ENCODE measurements at places on chromosomes 13 and 19. TPM values are rescaled to one million over a fixed set of nuclear protein-coding genes. Genes with fewer than 3 reads are reported as not detected.

The OR10H3 gene
- not detected for polyA plus RNA-seq

DNA sequence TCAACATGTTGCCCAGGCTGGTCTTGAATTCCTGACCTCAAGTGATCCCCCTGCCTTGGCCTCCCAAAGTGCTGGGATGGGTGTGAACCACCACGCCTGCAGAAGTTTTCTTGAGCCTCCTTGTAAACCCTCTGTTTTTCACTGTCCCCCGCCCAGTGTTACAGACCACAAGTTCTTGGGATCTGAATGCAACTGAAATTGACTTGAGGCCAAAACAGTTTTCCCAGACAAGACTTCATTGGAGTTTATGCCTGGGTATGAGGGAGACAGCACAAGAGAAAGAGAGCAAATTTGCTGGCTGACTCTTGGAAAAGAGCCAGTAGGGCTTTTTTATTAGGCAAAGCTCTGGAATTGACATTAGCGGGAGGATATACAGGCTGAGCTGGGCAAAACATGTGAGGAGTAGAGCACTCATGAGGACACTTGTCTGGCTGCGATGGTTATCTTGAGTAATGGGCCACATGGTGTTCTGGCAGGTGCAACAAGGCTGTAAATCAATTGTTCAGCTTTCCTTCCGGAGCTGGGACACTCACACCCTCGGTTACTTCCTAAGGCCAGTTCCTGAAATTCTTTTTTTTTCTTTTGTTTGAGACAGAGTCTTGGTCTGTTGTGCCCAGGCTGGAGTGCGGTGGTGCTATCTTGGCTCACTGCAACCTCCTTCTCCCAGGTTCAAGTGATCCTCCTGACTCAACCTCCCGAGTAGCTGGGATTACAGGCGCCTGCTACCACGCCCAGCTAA, 12.7 kb upstream of the HNRNPL start:
- H3K27me3 ChIP-seq = no peaks in the 10 kb centered on the region
- peak; percentile 47 for DNase-seq
- no peaks in the 10 kb centered on the region for H3K36me3 ChIP-seq

GRCh38 chr13:112852392-112852791, 116.6 kb upstream of the MCF2L start:
- H3K27ac ChIP-seq = no peak overlapping the region
- H3K36me3 ChIP-seq = peaks cover 41% of the 10 kb centered on the region
- no peak for DNase-seq

- H3K4me3 ChIP-seq = no peak overlapping the region
- H3K27ac ChIP-seq = no peak overlapping the region
- H3K36me3 ChIP-seq = no peaks in the 10 kb centered on the region
- no peak for DNase-seq
- H3K4me1 ChIP-seq = no peaks in the 10 kb centered on the region
- H3K27me3 ChIP-seq = no peaks in the 10 kb centered on the region
Measured at GRCh38 chr19:14401468-14402195, 17.5 kb downstream of the DDX39A start.

- no peak overlapping the region for H3K4me3 ChIP-seq
- H3K4me1 ChIP-seq = peaks cover 14% of the 10 kb centered on the region
- DNase-seq = no peak
- H3K27ac ChIP-seq = no peak overlapping the region
Measured at GRCh38 chr13:66830940-66831716, 399.0 kb downstream of the PCDH9 start.

- no peak overlapping the region for H3K4me3 ChIP-seq
- DNase-seq = no peak
- no peaks in the 10 kb centered on the region for H3K36me3 ChIP-seq
- H3K27ac ChIP-seq = no peak overlapping the region
Measured at GRCh38 chr13:95437561-95437960, 115.0 kb upstream of the CLDN10 start.

DNA sequence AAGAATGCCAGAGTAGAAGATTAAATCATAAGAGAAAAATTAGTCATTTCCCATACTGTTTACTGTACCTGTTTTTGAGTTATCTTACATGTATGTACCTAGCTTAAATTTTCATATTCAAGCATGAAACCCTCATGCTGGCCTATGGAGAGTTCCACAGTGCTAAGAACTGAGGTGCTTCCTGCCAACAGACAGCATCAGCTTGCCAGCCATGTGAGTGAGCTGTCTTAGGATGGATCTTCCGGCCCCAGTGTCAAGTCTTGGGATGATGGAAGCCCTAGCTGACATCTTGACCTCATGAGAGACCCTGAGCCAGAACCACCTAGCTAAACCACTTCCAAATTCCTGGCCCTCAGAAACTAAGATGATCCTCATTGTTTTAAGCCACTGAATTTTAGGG, 90.1 kb downstream of the SERP2 start:
- H3K4me1 ChIP-seq = peaks cover 12% of the 10 kb centered on the region
- H3K27me3 ChIP-seq = no peaks in the 10 kb centered on the region
- H3K27ac ChIP-seq = no peak overlapping the region
- no peak for DNase-seq
- no peak overlapping the region for H3K4me3 ChIP-seq
- H3K36me3 ChIP-seq = no peaks in the 10 kb centered on the region

The PINLYP gene
- 8.7 TPM for polyA plus RNA-seq

DNA sequence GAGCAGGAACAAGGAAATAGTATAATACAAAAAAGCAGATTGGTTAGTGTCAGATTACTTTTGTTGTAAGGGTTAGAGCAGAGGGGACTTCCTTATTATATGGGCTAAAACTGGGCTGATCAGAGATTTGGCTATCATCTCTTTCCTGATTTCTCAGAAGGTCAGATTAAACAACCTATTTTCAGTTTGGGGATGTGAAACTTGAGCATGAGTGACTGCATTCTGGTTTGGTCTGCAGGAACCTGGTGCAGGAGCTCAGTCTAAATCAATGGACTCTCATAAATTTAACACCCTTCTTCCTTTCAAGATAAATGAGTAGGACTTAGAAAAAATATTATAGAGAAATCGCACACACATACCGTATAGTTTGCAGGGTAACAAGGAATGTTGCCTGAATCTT, 12.9 kb upstream of the RFXAP start:
- H3K4me1 ChIP-seq = no peaks in the 10 kb centered on the region
- no peak for DNase-seq
- no peaks in the 10 kb centered on the region for H3K27me3 ChIP-seq
- H3K4me3 ChIP-seq = no peak overlapping the region
- no peaks in the 10 kb centered on the region for H3K36me3 ChIP-seq
- H3K27ac ChIP-seq = no peak overlapping the region

- no peak overlapping the region for H3K4me3 ChIP-seq
- H3K27ac ChIP-seq = no peak overlapping the region
- H3K27me3 ChIP-seq = no peaks in the 10 kb centered on the region
- peaks cover 2% of the 10 kb centered on the region for H3K4me1 ChIP-seq
- DNase-seq = no peak
Measured at GRCh38 chr13:38624822-38625221, 62.1 kb upstream of the FREM2 start.

GRCh38 chr19:40149501-40149900, 41.7 kb upstream of the MAP3K10 start:
- H3K4me3 ChIP-seq = no peak overlapping the region
- no peak overlapping the region for H3K27ac ChIP-seq
- H3K36me3 ChIP-seq = no peaks in the 10 kb centered on the region
- DNase-seq = no peak
- H3K27me3 ChIP-seq = no peaks in the 10 kb centered on the region
- no peaks in the 10 kb centered on the region for H3K4me1 ChIP-seq

DNA sequence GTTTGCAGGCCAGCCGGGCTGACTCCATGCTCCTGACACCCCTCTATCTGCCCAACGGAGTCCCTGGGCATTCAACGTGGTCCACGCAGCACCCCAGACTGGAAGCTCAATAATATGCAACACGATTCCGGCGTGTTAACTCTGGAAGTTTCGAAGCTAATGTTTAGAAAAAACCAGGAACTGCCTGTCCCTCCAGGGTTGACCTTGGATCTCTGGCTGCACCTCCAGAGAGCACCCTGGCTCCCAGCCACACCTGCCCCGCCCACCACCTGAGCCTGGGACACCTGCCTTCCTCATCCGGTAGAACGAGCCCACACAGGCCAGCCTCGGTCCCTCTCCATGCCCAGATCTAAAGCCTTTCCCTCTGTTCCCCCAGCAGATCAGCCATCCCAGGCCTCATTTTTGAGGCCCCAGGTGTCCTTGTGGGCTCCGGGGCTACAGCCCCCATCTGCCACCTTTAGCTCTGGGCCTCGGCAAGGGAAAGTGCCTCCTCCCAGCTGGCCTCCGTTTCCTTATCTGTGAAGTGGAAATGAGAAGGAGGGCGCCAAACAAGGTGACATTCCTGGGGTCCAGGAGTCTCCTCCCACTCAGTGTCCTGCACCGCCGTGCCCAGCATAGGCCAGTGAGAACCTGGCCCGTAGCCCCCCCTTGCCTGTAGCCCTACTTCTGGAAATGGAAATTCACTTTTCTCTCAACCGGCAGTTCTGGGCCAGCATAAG, 38.7 kb downstream of the KLF2 start:
- H3K27ac ChIP-seq = peak overlapping the region; percentile 23
- DNase-seq = no peak
- H3K4me3 ChIP-seq = no peak overlapping the region
- H3K27me3 ChIP-seq = no peaks in the 10 kb centered on the region

DNA sequence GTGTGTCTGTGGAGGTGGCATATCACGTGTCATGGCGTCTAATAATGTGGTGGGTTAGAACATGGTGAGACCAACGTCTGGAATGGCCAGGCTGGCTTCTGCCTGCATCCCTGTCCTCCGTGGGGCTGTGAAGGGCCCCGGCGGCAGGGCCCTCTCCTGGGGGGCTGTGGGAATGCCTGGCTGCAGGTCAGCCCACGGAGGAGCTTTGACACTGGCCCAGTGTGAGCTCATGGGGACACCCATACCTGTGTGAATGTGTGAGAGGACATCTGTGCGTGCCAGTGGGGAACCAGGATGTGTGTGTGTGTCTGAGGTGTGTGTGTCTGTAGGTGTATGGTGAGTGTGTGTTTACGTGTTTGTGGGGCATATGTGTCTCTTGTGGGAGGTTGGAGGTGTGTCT, 300.1 kb downstream of the TEX29 start:
- no peaks in the 10 kb centered on the region for H3K4me1 ChIP-seq
- peaks cover 2% of the 10 kb centered on the region for H3K27me3 ChIP-seq
- DNase-seq = no peak
- no peak overlapping the region for H3K4me3 ChIP-seq

DNA sequence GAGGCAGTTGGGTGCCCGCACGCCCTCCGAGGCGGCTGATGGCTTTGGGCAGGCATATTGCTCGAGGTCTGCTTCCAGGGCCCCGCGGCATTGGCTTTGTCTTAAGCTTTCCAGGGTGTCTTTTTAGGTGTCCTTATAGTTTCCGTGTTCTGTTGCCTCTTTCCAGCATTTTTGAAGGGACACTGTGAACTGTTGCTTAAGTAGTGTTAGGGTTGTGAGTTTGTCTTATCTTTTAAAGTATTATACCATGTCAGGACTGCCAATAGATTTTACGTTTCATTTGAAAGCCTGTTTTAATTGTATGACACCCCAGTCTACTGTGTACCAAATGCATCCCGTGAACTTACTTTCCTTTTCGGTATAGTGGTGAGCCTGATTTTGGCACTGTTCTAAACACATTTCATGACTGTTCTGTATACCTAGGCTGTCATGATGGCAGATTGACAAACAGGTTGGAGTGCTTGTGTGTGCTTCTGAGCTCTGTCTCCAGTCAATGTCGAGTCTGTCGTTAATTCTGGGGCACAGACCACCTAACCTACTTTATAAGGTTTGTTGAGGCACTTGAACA, 656 bp downstream of the PCCA start:
- peak; percentile 12 for DNase-seq
- no peaks in the 10 kb centered on the region for H3K27me3 ChIP-seq
- peak overlapping the region; percentile 93 for H3K4me3 ChIP-seq
- peaks cover 7% of the 10 kb centered on the region for H3K4me1 ChIP-seq

The ADM5 gene
- 2.2 TPM for polyA plus RNA-seq

The LMTK3 gene
- polyA plus RNA-seq = 2.2 TPM

DNA sequence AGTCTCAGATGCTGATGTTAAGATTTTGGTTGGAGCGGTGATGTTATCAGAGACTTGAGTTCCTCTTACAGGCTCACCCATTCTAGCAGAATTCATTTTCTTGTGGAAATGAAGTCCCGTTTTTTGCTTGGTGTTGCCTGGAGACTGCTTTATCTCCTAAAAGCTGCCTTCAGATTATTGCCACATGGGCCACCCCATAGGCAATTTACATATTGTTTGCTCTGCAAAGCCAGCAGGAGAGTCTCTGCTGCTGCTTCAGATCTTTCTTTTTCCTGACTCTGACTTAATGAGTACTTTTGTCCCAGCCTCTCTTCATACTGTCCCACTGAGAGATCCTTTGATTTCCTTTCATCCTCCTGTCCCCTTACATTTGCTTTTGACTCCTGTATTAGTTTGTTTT, 114.6 kb downstream of the TDRD3 start:
- no peak overlapping the region for H3K27ac ChIP-seq
- H3K27me3 ChIP-seq = no peaks in the 10 kb centered on the region
- DNase-seq = no peak
- no peaks in the 10 kb centered on the region for H3K4me1 ChIP-seq
- H3K4me3 ChIP-seq = no peak overlapping the region

DNA sequence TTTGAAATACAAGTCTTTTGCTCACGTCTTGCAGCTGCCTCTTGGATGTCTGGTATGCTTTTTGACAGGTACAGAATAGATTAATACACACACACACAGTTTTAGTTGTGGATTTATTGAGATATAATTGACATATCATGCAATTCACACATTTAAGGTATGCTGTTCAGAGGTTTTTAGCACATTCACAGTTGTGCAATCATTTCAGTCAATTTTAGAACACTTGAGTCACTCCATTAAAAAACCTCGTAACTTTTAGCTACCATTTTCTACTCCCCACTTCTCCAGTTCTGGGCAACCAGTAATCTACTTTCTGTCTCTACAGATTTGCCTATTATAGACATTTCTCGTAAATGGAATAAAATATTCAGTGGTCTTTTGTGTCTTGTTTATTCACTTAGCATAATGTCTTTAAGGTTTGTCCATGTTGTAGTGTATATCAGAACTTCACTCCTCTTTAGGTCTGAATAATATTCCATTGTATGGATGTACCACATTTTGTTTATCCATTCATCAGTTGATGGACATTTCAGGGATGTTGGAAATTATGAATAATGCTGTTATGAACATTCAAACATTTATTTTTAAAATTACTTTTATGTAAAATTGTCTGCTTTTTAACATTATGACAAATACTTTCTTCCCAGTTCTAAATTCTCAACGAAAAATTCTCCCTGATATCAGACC, 2.5 kb upstream of the ZMYM2 start:
- no peak overlapping the region for H3K27ac ChIP-seq
- H3K27me3 ChIP-seq = no peaks in the 10 kb centered on the region
- H3K4me3 ChIP-seq = no peak overlapping the region
- H3K4me1 ChIP-seq = peaks cover 8% of the 10 kb centered on the region

DNA sequence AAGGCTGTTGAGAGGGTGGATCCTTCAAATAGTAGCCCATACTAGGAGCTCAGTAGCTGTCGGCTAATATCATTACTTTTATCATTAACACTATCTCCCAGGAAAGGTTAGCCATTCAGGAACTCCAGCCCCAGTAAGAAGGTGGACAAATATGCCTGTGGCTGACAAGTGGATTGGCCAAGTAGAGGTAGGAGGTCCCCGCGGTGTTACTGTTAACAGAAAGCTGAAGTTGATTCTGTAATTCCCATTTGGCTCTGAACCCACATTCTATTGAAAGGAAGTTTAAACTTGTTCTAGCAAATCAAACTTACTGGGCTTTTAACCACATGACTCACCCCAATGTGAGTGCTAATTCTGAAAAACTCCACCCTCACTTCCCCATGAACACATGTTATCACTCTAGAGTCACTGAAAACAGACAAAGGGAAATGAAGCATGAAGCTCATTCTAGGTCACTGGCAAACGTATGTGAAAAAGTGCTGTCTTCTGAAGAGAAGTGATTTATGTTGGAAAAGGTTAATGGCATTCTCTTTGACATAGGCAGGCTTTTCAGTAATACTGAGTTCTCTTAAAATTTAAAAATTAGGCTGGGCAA, 273.5 kb downstream of the FGF14 start:
- H3K27ac ChIP-seq = no peak overlapping the region
- H3K36me3 ChIP-seq = no peaks in the 10 kb centered on the region
- no peak for DNase-seq
- no peaks in the 10 kb centered on the region for H3K4me1 ChIP-seq
- no peaks in the 10 kb centered on the region for H3K27me3 ChIP-seq
